ENCODE measurements at places on chromosomes 3 and 15.

- no peak for DNase-seq
Observed at GRCh38 chr3:16800361-16800760, 84.4 kb upstream of the PLCL2 start.

GRCh38 chr3:53357458-53357857 is 10.1 kb upstream of the DCP1A start:
- no peak for DNase-seq

- no peak for DNase-seq
Observed at GRCh38 chr3:1406250-1406649, 313.4 kb downstream of the CNTN6 start.

GRCh38 chr3:67015702-67016484 is 17.8 kb downstream of the KBTBD8 start:
- DNase-seq = no peak

DNA sequence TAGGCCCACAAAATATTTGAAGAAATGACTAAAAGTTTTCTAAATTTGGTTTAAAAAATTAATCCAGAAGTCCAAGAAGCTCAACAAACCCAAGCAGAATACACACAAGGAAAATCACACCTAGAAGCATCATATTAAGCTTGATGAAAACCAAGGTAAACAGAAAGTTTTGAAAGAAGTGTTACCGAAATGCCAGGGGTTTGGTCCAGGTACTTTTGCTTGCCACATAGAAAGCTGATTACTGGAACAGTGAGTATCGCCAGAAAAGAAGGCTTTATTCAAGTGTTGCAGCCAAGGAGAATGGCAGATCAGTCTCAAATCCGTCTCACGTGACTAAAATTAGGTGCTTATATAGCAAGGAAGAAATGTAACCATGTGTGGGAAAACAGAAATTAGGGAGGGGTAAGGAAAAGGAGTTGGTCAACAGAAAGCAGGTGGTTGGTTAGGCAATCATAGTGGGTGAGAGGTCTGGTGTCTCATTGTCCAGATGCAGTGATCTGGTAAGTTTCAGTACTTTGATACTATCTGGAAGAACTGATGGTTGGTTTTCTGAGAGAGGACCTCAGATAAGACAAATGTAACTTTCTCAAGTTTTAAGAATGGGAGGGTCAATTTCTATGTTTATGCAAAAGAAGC is 96.9 kb upstream of the MYRIP start:
- DNase-seq = no peak

- DNase-seq = no peak
Observed at GRCh38 chr15:26106556-26106955, 243.4 kb upstream of the ATP10A start.

GRCh38 chr3:125382298-125382697 is 7.2 kb upstream of the ZNF148 start:
- DNase-seq = no peak

- no peak for DNase-seq
Observed at GRCh38 chr3:183506674-183507320, 48.7 kb downstream of the KLHL6 start.

DNA sequence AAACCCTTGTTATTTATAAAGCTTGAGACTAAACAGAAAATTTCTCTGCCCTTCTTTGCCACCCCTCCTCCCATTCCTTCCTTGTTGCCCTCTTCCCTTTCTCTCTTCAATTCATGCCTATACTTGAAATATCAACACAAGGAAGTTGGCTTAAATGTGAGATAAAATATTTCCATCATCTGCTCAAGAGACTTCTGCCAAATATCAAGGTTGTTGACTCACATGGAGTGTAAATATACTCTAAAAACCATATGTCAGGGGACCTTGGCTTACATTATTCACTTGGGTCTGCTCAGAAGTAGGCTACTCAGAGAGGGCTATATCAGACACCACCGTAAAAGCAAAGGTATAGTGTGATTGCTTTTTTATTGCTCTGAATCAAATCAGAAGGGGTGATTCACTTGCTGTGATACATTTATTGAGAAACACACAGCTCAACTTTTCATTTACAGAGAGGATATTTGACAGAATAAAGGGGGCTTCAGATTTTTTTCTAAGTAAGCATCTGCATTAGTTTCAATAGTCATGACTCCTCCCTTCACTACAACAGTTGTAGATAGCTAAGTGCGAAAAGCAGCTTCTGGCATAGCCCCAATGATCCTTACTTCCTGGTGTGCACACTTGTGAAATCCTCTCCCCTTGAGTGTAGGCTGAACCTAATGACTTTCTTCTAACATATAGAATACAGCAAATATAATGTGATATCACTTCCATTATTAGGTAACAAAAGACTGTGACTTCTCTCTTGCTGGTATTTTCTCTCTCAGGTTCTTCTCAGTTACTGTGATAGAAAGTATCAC is 386.2 kb downstream of the EFHB start:
- no peak for DNase-seq

DNA sequence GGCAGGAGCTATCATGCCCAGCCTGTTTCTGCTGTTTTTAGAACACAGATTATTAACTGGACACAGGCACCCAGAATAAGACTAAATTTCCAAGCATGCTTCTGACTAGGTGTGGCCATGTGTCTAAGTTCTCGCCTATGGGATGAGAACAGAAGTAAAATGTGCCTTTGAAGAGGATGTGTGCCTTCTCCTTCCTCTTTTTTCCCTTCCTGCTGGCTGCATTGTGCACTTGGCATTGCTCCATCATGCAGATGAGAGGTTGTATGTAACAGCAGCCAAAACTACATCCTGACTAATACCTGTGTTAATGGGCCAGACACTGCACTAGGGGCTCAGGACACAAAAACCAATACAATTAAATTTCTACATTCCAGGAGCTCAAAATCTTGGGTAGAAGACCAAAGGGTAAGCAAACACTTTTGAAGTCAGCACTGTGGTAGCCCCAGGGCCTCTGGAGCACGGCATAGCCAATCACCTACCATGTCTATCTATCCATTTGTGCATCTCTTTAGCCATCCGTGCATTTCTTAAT is 40.9 kb upstream of the RNU6-1 start:
- no peak for DNase-seq

DNA sequence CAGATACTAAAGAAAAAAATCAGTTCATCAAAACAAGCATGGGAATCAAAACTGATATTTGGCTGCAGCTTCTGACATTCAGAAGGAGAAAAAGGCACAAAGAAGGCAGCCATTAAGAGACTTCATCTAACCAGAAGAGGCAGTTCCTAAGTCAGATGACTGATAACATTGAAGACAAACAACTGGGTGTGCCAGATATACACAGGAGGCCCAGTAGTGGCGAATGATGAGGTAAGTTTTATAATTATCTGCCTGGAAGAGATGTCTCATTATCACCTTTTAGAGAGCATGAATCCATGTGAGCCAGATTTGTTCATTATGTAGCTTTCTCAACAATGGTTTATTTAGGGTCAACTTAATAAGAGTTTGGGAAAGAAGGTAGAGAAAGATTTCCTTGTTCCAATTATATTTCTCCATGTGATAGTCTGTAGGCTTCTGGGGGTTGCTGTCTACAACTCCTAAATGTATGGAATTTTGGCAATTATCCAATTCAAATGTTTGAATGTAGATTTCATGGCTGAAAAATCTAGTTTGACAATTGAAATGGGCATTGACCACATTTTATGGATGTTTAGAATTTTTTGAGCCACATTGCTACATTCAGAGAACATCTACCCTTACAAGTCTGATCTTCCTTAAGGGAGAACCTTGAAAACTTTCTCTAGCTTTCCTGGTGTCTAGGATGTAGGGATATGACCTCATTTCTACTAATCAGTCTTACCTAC is 50.4 kb upstream of the RASGRF1 start:
- no peak for DNase-seq

GRCh38 chr3:53213276-53213675 is 42.5 kb downstream of the TKT start:
- DNase-seq = no peak

DNA sequence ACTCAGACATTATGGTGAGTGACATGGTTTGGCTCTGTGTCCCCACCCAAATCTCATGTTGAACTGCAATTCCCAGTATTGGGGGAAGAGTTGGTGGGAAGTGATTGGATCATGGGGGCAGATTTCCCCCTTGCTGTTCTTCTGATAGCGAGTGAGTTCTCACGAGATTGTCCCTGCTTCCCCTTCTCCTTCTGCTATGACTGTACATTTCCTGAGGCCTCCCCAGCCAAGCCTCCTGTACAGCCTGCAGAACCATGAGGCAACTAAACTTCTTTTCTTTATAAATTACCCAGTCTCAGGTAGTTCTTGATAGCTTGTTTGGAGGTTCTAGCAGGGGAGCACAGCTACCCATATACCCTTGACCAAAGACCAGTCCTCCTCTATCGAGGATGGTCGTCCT is 45.9 kb downstream of the ADAM10 start:
- DNase-seq = no peak
